ENCODE measurements at places on chromosomes 12 and 14.

DNA sequence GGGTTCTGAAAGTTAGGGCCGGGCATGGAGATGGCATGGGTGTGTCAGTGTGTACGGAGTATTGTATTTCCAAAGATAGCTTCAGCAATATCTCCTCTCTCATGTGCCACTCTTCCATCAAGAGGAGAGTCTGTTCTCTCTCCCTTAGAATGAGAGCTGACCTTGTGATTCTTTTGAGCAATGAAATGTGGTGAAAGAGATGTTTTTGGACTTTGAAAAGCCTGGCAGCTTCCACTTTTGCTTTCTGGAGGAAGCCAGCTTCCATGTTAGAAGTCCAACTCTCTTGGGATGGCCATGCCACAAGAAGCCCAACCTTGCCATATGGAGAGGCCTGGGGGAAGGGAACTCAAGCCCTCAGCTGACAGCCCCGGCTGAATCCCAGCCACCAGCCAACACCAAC lies 72.4 kb upstream of the GZMB start:
- DNase-seq, result no peak

- DNase-seq, result no peak
Observed at GRCh38 chr14:99043267-99043615, 228.8 kb downstream of the BCL11B start.

DNA sequence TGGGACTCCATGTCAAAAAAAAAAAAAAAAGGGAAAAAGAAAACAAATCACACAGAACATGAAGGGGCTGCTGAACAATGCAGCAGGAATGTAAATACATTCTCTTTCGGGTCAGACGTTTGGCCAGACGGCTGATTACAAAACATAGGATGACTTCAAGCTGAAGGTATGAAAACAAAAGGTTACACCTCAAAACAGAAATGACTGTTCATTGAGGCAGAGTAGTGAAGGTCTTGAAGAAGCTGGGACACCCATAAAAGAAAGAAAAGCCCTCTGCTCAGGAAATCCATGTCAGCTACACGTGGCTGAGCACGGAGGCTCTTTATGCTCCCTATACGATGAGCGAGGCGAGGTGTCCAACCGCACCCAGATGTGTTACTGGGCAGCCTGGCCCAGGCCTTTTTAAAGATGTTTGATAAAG lies 37.7 kb downstream of the FGD4 start:
- no peak for DNase-seq

DNA sequence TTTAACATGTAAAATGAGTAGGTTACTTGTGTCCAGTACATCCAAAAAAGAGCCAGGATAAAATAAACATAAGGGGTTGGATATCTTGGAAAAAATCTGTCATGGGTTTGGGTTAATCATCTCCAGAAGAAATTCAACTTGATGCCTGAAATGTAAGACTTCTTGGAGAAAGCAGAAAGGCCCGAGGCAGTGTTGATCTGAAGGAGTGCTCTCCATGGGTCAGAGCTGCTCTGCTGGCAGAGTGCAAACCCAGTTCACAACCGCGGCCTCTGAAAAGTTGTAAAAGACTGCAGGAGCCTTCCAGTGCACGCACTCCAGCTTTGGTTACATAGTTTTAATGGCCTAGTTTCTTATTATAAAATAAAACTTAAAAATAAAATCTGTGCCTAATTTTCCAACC lies 97.3 kb upstream of the ALX1 start:
- no peak for DNase-seq

DNA sequence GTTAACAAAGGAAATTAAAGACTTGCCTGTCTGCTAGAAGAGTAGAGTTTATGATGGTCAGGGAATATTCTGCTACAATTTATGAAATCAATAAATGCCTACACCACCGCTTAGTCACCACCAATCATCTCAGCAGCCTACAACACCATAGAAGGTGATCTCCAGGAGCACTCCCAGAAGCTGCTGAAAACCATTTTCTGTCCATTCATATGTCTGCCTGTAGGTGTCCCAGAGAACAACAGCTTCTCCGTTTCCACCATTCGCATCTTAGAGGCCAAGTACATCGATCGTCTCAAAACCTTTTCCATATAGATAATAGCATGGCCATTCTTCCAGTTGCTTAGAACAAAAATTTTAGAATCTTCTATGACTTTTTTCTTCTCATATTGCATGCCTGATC lies 303.4 kb downstream of the KCNC2 start:
- no peak for DNase-seq

GRCh38 chr12:52838609-52839435 lies 4.7 kb upstream of the KRT79 start:
- no peak for DNase-seq

DNA sequence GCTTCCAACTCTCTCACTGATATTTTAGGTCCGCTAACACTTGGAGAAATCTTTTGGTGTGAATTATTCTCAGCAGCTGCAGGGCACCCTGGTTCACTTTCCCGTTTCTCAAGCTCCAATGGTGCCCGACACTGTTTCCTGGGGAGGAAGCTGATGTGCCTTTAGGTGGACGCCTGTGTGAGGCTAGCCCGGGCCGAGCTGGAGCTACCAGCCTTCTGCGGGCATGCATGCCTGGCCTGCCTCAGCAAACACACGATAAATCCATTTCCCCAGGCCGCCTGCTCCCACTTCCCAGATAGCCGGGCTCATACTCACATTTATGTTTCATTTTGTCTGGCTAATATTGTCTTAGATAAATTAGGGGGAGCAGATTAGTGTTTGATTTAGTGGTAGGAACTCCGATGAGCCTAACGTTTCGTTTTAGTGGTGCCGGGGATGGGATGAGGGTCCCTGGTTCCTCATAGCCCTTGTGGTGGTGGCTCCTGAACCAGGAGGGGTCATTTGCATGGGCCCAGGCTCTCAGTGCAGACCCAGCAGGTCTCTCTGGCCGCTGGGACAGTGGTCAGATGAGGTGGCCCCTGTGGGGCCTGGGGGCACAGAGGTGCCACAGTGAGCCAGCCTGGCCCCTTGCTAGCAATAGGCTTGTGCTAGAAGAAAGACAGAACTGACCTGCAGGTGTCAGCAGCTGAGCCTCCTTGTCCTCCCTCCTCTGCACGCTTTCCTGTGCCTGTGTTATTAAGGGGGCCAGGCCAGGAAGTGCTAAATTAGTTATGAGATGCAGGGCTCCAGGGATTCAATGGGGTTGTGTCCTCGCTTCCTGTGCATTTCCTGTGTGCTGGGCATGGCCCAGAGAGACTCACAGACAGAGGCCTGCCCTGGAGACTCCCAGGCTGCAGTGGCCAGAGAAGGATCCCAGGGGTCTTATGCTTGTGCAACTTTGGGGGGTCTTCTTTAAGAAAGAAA lies 88.3 kb downstream of the KIF26A start:
- DNase-seq, result no peak

DNA sequence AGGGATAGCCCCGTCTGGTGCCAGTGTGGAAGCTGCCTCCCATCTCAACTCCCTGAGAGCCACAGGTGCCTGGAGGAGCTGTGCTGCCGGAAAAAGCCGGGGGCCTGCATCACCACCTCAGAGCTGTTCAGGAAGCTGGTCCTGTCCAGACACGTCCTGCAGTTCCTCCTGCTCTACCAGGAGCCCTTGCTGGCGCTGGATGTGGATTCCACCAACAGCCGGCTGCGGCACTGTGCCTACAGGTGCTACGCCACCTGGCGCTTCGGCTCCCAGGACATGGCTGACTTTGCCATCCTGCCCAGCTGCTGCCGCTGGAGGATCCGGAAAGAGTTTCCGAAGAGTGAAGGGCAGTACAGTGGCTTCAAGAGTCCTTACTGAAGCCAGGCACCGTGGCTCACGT lies 25.5 kb upstream of the P2RX4 start:
- no peak for DNase-seq

DNA sequence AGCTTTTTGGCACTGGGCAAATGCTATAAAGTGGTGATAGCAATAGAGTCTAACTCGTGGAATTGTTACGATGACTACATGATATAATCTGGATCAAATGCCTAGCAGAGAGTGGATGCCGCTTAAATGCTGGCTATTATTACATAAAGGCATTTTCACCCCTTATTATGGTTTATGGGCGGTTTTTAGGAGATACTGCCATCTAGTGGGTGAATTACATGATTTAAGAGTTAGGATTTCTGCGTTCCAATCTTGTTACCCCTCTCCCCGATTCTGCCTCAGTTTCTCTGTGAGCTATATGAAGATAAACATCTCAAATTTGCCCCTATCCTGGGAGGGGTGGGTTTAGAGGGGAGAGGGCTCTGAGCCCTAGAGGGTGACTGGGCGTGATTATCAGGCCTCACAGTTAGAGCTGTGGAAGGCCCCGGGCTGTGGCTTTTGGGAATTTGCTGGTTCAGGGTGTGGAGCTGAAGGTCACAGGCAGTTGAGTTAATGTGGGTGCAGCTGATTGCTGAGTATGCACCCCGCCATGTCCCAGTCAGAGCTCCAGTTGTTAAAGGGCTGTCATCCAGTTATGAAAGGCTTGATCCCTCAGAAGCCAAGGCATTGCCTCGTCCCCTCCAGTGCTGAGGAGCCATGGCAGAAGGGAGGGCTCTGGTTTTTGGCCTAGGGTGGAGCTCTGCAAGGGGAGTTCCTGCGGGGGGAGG lies 14.4 kb downstream of the CLSTN3 start:
- peak; percentile 41 for DNase-seq

DNA sequence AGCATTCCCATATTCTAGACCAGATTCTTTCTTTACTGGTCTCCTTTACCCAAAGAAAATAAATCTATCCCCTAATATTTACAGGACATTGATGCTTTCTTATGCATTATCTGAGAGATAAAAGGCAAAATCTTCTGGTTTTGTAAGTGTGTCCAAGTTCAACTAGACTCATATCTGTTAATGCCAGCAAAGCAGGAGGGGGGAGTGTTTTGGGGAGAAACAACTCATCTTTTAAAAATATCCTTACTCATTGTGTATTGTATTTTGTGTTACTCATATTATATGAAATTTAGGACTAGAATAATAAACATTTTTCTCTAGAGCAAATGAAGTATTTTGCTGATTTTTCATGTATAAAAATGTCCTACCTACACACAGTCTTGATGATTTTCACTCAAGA lies 54.8 kb downstream of the SAMD4A start:
- no peak for DNase-seq

DNA sequence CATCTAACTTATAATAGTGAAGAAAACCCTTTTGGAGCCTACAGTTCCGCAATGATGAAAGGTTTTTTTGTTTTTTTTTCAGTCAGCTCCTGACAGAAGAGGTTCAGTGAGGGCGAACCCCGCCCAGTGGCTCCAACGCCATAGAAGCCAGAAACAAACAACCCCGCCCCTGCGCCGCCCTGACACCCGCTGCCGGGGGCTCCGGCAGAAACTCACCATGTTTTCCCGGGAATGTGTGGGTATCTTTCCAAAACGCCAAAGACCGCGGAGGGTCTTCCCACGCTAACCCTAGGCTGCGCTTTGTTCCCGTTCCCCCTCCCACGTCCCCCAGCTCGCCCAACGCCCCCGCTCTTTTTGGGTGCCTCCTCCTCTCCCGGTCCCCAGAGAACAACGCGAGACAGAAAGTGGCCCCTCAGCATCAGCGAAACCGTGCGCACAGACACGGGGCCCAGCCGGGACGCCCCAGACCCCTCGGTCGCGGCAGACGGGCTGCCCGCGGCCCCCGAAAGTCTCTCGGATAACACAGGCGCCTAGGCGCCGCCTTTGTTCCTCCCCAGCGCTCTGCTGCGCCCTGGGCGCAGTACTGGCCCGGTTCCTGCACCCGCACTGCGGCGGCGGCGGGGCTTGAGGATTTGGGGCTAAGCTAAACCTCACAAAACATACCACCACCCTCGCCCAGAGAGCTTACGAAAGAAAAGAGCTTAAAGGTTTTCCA lies 522 bp downstream of the TUBA1A start:
- peak; percentile 43 for DNase-seq

GRCh38 chr12:39161465-39162085 lies 256.2 kb upstream of the CPNE8 start:
- DNase-seq, result no peak

DNA sequence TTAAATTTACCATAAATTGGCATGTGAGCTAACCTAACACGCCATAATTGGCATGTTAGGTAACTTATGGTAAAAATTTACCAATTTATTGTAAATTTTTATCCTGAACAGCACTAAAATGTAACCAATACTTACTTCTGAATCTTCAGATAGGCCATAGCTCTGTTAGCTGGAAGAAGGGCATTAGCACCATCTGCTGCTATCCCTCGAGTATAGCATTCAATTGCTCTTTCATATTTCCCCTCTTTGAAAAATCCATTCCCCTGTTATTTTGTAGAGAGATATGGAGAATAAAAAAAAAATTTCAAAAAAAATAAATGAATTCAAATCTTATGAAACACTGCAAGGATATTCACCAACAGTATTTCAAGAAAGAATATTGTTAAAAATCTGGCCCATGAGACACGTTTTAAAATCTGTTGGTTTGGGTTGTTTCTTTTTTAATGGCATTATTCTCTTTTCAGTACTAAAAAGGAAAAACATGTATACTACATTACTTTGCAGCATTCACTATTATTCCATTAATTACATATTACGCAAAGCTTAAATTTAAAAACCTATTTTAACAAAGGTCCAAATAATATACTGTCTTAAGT lies 19.1 kb downstream of the RPAP3 start:
- DNase-seq, result peak; percentile 28

- no peak for DNase-seq
Observed at GRCh38 chr12:84637926-84638325, 274.7 kb downstream of the SLC6A15 start.

DNA sequence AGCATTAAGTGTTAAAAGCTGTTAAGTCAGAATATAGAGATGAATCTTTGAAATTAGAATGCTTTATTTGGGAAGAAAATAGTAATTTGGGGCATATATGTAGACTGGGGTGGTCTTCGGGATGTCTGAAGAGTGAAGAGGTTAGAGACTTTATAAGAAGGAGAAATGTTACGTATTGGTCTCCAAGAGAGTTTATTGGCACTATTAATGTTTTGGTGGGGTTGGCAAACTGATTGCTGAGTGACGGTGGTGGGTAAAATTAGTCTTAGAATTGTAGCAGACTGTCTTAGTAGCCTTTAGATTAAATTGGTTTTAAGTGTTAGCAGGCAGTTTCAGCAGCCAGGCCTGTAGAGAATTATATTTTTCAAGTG lies 4.9 kb upstream of the ATP23 start:
- no peak for DNase-seq

- DNase-seq, result no peak
Observed at GRCh38 chr12:24177889-24178288, 228.4 kb upstream of the SOX5 start.

- no peak for DNase-seq
Observed at GRCh38 chr14:53227154-53227718, 74.1 kb upstream of the DDHD1 start.

DNA sequence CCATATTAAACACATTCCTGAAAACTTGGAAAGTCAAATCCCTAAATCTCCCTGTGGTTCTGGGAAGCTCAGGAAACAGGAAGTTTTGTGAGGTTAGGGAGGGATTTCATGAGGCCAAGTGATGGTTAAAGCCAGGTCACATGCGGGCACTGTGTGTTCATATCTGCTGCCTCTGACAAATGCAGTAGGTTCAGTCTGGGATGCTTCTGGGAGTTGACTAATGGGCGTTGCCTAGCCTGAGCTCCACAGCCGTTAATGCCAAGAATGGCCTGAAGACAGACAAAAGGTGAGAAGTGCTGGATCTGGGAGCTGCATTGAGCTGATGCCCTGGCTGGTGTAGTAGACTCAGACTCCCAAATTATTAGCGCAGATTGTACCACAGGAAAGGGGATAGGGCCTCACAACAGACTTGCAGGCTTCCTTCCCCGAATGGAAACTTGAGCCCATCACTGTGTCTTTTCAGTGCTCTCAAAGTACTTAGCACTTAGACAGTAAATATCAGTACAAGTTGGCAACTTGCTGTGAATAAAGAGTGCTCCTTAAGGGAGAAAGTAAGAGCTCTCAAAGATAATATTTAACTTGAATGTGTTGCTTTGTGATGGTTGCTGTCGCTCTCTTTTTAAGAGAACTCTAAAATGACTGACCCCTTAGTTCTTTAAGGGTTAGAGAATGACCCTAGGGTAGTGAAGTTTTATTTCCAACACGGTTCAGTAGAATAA lies 17.3 kb downstream of the GSG1 start:
- DNase-seq, result no peak

All from HuH-7 (cell line).